ENCODE measurements at places on chromosomes 1 and 21.
A peak's percentile ranks its signal among the peaks of the same experiment; 100 is the strongest.

- peak; percentile 44 for DNase-seq
Measured at GRCh38 chr1:23751050-23751814, 8.0 kb downstream of the ELOA start.

GRCh38 chr1:73800376-73800775, 397.6 kb downstream of the LRRIQ3 start:
- no peak for DNase-seq

DNA sequence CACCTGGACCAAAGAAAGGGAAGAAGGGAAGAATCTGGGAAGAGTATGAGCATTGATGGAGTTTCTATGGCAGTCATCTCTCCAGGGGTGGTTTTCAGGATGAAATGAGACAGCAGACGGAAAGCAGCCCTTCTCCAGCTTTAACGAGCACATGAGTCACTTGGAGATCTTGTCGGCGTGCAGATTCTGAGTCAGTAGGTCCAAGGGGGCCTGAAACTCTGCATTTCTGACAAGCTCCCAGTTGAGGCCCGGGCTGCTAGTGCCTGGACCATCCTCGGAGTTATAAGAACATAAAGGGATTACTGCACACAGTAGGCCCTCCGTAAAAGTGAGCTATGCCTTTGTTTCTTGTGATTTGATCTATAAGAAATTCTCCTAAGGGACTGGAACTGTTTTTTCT, 17.6 kb downstream of the HSPG2 start:
- DNase-seq: no peak

- no peak for DNase-seq
Measured at GRCh38 chr21:28336314-28336713, 656.4 kb downstream of the LTN1 start.

DNA sequence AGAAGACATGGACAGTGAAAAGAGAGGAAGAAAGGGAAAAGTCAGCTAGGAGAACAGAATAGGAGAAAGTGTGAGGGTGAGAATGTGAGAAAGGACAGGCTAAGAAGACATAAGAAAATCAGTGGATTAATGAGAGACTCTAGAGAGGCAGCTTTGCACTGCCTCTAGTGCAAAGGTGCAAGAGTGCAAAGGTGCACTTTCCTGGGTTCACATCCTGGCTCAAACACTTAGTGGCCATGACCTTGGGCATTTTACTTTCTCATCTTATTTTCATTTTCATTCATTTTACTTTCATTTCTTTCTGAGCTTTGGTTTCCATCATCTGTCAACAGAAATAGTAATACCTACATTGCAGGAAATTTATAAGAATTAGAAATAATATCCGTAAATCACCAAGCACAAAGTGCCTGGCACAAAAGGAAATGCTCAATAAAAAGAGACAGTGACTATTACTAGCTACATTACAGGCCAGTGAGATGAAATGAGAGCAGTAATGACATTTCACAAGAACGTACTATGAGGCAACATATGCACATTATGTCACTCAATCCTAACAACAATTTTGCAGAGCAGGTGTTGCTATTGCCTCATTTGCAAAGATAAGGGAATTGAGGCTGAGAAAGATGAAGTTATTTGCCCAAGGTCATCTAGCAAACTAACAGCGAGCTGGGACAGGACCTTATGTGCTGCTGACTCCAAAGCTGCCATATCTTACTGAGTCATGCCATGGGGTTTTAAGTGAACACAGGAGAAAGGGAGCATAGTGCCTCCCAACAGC, 107.0 kb upstream of the TLR5 start:
- DNase-seq: no peak
